Eye (tissue), 1 donor: ENCODE measurements at places on chromosomes 6 and 20.

- DNase-seq = peak; percentile 37
These were observed 210.3 kb downstream of the BCKDHB start for GRCh38 chr6:80316686-80317231.

DNA sequence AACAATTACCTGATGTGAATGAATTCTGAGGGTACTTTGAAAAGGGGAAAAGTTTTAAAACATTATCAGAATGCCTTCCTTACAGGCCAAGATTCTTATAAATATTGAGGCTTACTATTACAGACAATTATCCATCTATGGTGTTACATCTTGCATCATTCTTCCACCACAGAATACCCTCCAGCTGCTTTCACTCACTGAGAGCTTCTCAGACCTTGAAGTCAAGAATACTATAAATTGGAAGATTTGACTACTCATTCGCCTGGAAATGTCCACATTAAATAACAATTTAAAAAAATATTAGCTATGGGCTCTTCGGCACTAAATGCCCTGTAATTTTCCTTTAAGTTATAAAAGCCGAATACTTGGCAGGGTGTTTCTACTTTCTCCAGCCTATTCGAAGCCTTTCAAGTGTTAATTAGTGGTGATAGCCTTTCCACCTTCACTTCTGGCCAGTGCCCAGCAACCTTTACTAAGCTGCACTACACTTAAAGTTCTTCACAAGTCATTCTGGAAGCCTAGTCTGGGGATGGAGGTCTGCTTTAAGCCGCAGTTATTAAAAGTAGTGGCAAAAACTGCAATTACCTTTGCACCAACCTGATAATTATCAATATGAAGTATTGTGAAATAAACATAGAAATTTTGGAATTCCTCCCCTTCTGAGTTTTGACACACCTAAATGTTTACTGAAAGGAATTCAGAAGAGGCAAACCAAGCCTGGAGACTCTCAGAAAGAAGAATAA lies 100.9 kb downstream of the BMP5 start:
- DNase-seq = no peak

- no peak for DNase-seq
These were observed 45.4 kb downstream of the PRND start for GRCh38 chr20:4767084-4767483.

GRCh38 chr20:19348582-19348981 lies 136.1 kb downstream of the SLC24A3 start:
- DNase-seq = no peak
